ENCODE measurements at places on chromosomes 3 and 15.

- DNase-seq = no peak
Observed at GRCh38 chr15:57064033-57064432, 145.6 kb downstream of the TCF12 start.

DNA sequence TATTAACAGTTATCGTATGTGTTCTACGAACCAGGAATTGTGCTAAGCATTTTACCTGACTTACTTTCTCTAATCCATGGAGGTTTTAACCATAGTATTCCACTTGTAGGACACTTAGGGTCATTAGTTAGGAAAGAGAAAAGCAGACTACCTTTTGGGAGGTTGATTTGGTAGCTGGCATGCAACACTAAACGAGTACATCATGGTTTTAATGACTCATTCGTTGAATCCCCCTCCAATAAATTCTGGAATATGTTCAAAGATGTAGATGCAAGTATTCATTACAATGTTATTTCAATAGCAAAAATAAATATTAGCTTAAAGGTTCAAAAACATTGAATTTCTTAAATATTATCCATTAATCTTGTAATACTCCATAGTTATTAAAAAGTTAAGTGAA lies 162.5 kb downstream of the FMN1 start:
- no peak for DNase-seq

- DNase-seq = no peak
Observed at GRCh38 chr3:43257850-43258249, 28.5 kb upstream of the SNRK start.

- DNase-seq = no peak
Observed at GRCh38 chr3:171774521-171774920, 35.8 kb downstream of the PLD1 start.

GRCh38 chr15:90078965-90079364 lies 23.3 kb downstream of the IDH2 start:
- DNase-seq = no peak

- DNase-seq = no peak
Observed at GRCh38 chr3:49017229-49017970, 980 bp downstream of the DALRD3 start.

- no peak for DNase-seq
Observed at GRCh38 chr3:107753976-107754375, 231.2 kb downstream of the BBX start.

DNA sequence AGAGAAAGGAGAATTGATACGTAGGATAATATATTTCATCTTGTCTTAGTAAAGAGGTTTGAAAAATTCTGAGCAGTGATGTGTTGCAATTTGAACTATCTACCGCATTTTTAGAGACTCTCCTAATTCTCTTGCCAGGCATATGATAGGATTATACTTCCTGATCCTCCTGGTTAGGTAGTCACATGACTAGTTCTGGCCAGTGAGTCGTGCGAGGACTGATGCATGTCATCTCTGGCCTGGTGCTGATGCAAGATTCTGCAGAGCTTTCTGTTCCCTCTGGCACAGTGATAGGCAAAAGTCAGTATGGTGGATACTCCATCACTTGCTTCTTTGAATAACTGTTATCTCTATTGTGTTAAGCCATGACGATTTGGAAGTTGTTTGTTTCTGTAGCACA lies 277.6 kb upstream of the NAALADL2 start:
- no peak for DNase-seq

- DNase-seq = no peak
Observed at GRCh38 chr3:118165413-118165812, 869.2 kb downstream of the IGSF11 start.

DNA sequence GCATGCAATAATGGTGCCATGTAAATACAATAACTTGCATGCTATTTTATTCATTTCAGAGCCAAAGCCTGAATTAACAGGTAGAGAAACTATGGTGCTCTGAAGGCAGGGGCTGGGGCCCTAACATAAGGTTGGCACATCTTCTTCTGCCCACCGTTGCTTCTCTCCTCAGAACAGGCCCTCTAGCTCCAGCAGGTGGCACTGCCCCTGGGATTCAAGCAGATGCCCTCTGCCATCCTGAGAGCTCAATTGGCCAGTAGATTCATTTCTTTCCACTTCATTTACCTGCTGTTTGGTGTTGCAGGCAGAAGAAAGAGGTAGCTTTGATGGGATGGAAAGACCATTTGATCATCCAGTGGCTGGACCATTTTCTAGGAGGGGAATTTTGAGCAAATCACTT lies 130.5 kb downstream of the FOXB1 start:
- no peak for DNase-seq

- DNase-seq = no peak
Observed at GRCh38 chr3:180570238-180570637, 31.7 kb upstream of the TTC14 start.

- no peak for DNase-seq
Observed at GRCh38 chr15:25682340-25682739, 180.8 kb downstream of the ATP10A start.

DNA sequence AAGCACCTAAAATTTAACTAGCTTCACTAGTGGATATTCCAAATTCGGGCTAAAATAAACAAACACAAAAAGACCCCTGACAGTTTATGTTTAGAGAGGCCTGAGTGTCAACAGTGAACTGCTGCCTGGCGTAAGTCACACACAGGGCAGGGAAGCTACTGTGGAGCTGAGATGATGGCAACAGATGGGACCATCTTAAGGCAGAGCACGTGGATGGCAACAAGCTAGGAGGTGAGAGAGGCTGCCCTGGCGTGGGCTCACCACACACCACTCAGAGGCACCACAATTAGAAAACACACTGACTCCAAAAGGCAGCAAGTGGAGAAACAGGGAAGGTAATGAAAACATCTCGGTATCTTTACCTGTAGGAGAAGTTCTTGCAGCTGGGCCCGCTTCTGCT lies 93.3 kb downstream of the ATP1B3 start:
- no peak for DNase-seq

GRCh38 chr3:27723815-27724458 lies 1.8 kb upstream of the EOMES start:
- DNase-seq = no peak

GRCh38 chr3:100104442-100104798 lies 9.9 kb downstream of the FILIP1L start:
- DNase-seq = no peak

DNA sequence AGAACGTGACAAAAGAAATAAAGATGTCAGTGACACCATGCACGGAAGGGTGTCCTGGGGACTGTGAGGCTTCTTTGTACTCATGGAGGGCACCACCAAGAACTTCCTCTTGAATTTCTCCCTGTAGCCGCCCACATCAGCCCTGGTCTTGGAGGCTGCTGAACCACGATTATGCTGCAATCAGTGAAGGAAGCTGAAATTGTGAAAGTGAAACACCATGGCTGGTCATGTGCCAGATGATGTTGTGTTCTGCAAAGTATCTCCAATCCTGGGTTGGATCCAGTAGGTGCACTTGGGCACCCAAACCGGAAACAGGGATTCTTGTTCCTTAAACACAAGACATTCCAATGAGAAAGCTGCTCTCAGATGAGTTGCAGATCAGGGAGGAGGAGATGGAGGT lies 104.4 kb upstream of the GOLGA6L6 start:
- DNase-seq = no peak

DNA sequence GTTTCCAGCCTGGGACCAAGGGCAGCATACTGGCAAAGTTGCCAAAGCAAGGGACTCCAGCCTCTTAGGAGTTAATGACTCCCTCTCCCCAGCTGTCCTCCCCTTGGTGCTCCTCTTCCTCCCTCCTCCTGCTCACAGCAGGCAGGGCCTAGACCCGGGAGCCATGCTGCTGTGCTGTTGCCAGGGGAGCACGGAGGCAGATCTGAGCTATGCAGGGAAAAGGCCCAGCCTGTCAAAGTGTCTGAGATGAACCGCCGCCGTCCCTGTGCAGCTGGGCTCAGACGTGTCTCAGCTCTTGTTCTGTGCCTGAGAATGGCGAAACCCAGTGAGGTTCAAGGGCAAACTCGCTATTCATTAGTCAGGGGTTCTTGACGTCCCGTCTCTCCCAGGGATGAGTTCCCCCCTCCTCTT lies 60.8 kb upstream of the POLG start:
- DNase-seq = no peak

GRCh38 chr15:88769161-88769971 lies 33.9 kb upstream of the ACAN start:
- DNase-seq = no peak

- no peak for DNase-seq
Observed at GRCh38 chr3:71152892-71153265, 430.6 kb downstream of the FOXP1 start.

DNA sequence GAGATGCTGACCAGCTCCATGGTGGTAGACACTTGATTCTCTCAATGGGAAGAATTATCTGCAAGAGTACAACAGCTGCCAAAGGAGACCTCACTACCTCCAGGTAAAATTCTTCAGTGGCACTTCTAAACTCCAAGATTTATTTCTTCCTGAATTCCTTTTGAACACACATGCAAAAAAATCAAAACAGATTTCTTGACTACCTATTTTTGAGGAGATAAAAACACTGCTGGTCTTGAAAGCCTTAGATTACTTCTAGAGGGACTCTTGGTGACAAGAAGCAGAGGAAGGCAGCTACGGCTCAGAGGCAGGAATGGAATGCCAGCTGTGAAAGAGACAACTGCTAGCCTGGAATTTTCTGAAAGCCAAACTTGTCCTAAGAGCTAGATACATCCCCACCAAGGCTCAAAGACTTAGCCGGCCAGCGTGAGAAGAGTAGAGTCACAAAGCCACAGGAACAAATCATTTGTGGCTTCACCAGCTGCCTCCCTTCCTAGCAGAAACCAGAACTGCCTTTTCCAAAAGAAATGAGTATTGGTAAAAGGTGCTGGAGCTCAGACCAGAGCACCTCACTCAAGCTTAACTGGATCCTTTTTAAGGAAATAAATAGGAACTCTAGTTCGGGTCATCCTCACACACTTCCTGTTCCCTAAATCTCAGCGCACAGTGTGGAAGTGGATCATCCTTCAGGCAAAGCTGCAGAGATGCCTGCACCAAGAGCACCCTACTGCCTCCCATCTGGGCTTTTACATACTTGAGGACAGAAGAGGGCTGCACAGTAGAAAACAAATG lies 32.6 kb downstream of the CLK3 start:
- no peak for DNase-seq

GRCh38 chr3:78919021-78919755 lies 848.6 kb downstream of the ROBO1 start:
- no peak for DNase-seq

DNA sequence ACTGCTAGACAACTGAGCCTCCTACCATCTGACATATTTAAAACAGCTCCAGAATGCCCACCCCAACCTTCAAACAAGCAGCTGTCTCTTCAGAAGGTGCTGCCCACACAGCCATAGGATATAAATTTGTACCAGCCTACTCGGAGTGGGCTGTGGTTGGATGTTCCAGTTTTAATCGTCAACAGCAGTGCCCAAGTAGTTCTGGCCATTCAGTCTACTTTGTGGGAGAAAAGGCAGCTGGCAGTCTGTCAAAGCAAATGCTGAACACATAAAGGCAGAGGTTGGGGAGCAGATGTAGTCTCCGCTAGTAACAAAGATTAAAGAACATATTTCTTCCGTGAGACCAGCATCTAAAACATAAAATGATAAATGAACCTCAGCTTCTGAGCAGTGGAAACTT lies 15.9 kb upstream of the ERC2 start:
- no peak for DNase-seq

DNA sequence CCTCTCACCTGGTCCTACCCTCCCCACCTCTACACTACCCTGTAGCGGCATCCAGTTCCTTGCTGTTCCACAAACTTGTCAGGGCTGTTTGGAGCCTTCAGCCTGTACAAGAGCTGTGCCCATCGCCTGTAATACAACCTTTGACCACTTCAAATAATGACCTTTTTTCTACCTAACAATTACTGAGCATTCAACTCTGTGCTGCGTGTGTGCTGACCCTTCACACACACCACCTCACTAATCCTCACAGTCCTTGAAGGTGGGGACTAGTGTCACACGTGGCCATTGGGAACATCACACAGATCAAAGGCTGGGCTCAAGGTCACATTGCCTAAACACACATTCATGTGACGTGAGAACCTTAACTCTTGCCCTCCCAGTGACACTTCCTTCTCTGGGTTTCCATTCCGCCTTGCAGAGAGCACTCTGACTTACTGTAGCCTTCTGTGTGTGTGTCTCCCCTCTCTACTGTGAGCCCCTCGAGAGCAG lies 3.1 kb downstream of the C3orf20 start:
- no peak for DNase-seq

GRCh38 chr15:98556321-98556720 lies 92.0 kb upstream of the IGF1R start:
- no peak for DNase-seq

GRCh38 chr3:59775106-59775505 lies 725.3 kb upstream of the CFAP20DC start:
- DNase-seq = no peak

DNA sequence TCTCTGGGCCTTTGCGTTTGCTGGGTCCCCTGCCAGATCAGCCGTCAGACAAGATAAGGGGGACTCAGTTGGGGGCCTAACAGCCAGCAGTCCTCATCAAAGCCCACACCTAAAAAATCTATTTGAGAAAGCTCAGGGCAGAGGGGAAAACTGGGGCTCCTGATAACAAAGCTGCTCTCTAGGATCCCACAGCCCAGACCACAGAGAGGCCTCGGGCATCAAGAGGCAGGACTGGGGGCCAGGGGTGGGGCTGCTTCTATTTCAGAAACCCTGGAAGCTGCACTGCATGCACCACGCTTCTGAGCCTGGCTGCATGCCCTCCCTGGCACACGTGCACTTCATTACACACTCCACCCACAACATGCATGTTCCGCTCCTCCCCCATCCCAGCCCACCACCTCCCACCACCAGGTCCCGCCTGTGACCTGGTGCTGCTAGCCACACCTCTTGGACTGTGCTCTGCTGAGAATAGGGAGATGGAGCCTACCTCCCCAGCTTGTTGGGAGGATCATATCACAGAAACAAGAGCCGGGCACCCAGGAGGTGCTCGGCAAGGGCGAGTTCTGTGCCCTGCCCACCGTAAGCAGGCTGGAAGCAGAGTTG lies 26.6 kb downstream of the FBLN2 start:
- no peak for DNase-seq

- no peak for DNase-seq
Observed at GRCh38 chr3:40828741-40829415, 304.1 kb downstream of the ZNF621 start.

DNA sequence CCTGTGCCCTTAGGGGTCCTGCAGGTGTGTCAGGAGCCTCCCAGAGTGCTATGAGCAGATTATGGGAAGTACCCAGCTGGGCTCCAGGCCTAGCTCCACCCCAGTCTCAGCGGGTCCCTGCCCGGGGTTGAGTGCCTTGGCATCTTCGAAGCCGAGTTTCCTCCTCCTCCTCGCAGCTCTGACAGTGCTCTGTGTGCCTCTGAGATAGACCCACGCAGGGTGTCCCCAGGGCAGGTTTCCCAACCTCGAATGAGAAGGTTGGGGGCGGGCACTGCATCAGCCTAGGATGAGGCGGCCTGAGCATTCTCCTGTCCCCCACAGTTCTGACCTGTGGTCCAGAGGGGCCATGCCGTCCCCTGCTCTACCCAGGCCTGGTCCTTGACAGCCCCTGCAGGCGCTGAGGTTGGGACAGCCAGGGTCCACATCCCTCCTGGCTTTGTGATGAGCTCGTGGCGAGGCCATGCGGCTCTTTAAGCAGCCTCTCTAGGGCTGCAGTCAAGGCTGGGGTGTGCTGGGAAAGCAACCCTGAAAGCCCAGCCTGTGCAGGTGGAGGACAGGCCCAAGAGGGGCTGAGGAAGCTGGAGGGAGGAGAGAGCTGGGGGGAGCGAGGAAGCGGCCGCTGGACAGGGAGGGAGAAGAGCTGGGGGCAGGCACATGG lies 20.2 kb upstream of the SKOR1 start:
- DNase-seq = no peak

All from activated T-cell treated with anti-CD3 and anti-CD28 coated beads, Interleukin-2, amount 50 U/mL, for 1 hour (primary cell).